T-helper 9 cell (primary cell): ENCODE measurements at places on chromosomes 13 and 19.
A peak's percentile ranks its signal among the peaks of the same experiment; 100 is the strongest.

DNA sequence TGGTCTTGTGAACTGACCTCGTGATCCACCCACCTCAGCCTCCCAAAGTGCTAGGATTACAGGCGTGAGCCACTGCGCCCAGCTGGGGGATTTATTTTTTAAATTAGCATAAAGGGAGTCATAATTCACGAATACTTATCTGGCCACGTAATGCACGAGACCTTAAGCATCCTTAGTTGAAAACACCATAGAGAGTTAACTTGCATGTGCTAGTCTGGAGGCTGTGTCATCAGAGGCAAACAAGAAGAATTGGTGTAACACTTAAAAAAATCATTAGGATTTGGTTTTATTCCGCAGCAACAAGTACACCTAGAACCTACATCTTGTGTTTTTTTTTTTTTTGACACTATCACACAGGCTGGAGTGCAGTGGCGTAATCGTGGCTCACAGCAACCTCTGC is 19.1 kb downstream of the KLF5 start:
- no peak for DNase-seq

DNA sequence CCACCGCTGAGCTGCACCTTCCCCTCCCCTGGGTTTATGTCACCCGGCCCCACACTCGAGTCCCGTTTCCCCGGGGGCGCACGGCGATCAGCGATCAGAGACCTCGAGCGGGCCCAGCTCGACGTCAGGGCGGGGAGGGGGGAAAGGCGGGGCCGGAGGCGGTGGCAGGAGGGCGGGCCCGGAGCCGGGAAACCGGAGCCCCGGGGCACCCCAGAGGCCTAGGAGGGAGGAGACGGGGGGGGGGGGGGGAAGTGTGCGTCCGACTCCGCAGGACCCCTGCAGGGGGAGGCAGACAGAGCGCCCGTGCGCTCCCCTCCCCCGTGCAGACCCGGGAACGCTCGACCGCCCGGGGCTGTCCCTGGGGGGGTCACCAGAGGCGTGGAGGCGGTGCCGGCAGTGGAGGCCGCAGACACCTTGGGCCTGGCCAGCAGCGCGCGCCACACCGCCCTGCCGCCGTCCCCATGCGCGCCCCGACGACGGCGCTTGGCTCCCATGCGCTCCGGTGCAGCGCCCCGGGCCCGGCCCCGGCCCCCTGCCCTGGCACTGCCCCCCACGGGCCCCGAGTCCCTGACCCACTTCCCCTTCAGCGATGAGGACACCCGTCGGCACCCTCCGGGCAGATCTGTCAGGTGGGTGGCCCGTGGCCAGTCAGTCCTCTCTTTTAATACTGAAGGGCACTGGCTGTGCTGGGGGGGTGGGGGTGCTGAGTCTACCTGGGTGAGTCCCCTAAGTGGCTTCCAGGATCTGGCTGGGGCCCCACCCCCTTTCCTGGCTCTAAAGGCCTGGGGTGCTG is 11.8 kb downstream of the PDE4A start:
- peak; percentile 74 for DNase-seq

DNA sequence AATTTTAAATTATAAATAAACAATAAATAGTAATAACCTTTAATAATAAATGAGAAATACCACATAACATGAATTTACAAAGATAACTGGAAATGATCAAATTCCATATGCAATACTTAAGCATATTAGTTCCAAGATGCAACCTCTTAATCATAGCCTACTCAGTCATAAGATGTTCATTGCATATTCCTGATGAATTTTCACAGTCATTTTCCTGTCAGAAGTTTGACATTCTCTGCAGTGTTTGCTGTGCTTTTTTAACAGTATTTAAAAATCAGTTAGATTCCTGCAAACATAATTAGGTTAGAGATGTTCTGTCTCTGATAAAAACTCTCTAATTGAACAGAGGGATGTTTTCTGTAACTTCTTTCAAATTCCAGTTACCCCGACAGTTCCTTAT is 28.6 kb upstream of the HTR2A start:
- no peak for DNase-seq

DNA sequence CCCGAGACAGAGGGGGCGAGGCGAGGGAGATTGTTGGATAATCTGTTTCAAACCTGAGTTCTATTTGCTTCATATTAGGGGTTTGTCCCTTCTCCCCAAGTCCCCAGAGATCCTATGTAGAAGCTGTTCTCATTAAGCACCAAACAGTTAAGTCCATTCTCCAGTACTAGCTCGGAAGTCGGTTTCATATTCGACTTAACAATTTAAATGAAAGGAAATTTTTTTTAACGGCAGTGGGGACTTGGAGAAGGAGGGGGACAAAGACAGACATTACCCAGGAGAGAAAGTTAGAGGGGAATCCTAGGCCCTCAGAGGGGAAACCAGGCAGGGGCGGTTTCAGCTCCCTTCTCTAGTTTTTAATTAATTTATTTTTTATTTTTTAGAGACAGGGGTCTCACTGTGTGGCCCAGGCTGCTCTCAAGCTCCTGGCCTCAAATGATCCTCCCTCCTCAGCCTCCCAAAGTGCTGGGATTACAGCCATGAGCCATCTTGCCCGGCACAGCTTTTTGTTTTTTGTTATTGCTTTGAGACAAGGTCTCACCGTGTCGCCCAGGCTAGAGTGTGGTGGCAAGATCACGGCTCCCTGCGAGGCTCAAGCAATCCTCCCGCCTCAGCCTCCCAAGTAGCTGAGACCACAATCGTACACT is 13.7 kb upstream of the TLE2 start:
- DNase-seq, result no peak

- no peak for DNase-seq
Observed at GRCh38 chr13:46831588-46832194, 34.7 kb upstream of the ESD start.
